Stomach (tissue), 19 donors: ENCODE measurements at places on chromosomes 4 and X.
A peak's percentile ranks its signal among the peaks of the same experiment; 100 is the strongest.

- no peak overlapping the region for H3K4me3 ChIP-seq
- no peaks in the 10 kb centered on the region for H3K4me1 ChIP-seq
- no peaks in the 10 kb centered on the region for H3K27me3 ChIP-seq
- no peaks in the 10 kb centered on the region for H3K36me3 ChIP-seq
Observed at GRCh38 chr4:151604238-151604637, 156.6 kb downstream of the GATB start.

GRCh38 chr4:106868381-106869035 lies 167.6 kb downstream of the DKK2 start:
- no peaks in the 10 kb centered on the region for H3K36me3 ChIP-seq
- no peak overlapping the region for H3K4me3 ChIP-seq
- no peak for DNase-seq

DNA sequence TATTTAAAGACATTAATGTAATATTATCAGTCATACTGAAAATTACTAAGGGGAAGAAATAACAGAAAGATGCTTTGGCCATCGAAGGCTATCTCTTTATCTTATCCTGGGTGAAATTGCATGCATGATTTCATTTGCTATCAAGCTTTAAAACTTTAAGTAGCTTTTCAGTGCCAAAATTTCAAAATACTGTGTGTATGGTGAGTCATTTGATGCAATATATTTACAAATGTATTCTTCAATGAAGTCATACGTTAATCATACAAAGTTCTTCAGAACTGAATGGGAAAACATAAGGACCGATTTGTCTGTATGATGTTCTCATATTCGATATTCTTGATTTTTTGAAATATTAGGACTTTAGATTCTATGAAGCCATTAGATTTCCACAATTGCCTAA lies 1295.8 kb upstream of the AGA start:
- no peaks in the 10 kb centered on the region for H3K36me3 ChIP-seq
- H3K27me3 ChIP-seq, result no peaks in the 10 kb centered on the region
- no peak overlapping the region for H3K4me3 ChIP-seq
- DNase-seq, result no peak
- H3K27ac ChIP-seq, result no peak overlapping the region

DNA sequence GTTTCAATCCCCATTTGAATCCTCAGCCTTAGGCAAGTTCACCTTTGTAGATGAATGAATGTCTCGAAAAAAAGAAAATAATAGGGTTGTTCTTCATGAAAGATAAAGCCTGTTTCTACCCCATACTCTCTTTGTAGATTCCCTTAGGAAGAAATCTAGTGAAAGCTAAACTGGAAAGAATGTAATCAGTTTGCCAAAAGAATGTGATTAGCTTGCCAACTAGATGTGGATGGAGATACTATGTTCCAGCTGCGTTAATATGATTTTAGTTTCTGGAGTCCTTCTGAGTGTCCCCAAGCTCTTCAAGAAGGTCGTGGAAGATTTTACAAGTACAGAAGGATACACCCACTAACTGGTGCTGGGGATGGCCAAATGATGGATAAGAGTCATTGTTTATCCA lies 162.3 kb upstream of the EDNRA start:
- no peaks in the 10 kb centered on the region for H3K36me3 ChIP-seq
- no peaks in the 10 kb centered on the region for H3K4me1 ChIP-seq
- H3K27me3 ChIP-seq, result no peaks in the 10 kb centered on the region
- DNase-seq, result peak; percentile 60
- no peak overlapping the region for H3K27ac ChIP-seq
